ENCODE measurements at places on chromosomes 7 and 10.

- DNase-seq: no peak
Observed at GRCh38 chr10:95509251-95509650, 51.9 kb downstream of the SORBS1 start.

DNA sequence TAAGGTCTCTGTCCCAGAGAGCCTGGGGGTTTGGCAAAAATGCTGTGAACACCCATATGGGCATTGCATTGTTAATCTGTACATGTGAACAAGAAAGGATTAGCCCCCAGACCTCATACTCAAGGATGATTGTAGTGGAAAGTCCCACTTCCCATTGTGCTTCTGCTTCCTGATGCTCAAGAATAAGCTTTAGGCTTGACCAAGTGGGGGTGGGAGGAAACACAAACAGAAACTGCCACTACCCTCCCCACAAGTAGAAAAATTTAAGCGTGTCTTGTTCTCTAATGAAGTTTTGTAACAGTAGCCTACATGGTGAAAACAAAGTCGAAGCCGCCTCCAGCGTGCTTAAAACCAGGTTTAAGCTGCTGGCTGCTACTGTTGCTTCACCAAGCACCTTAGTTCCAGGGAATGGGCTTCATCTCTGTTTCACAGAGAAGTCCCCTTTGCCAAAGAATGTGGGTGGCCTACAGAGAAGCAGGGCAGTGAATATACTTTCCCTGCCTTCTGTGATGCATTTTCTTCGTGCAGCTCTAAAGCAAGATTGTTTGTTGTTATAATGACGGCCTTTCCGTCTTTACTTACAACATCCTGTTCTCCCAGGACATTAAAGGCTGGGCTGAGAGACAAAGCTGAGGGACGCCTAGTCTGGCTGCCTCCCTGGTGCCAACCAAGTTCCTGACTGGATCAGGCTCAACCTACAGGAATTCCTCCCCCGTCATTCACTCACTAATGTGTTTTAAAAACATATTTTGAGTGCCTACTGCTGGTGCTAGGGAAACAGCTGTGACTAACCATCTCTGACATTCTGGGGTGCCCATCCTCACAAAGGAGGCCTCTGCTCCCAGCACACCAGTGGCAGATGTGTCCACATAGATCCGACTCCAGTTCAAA, 32.1 kb upstream of the CCSER2 start:
- DNase-seq: no peak

- DNase-seq: peak; percentile 87
Observed at GRCh38 chr10:72088889-72089575, 681 bp upstream of the SPOCK2 start.

- no peak for DNase-seq
Observed at GRCh38 chr7:32489788-32490126, 423 bp downstream of the LSM5 start.

GRCh38 chr7:135678612-135679575, 16.6 kb downstream of the STMP1 start:
- DNase-seq: no peak

- peak; percentile 95 for DNase-seq
Observed at GRCh38 chr10:50417886-50418830, 166.8 kb upstream of the ASAH2 start.

DNA sequence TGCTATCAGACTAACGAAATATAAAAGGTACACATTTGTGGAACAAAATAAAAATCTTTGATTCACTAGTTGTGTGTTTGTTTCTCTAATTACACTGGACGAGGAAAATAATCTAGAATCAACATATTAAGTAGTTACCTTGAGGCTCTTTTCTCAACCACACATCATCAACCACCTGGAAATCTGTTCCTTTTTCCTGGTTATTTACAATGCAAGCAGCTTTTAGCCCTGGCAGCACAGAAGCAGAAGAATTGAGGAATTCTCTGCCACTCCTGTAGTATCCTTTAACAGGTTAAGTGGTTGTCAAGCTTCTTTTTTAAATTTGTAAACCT, 23.7 kb downstream of the NUP42 start:
- DNase-seq: no peak

- DNase-seq: peak; percentile 93
Observed at GRCh38 chr7:128830231-128831177, at the start of gene FLNC. FLNC (plus strand) TSS chr7:128830406; CDS start chr7:128830638, 232 bp downstream.

- no peak for DNase-seq
Observed at GRCh38 chr10:121092720-121093095, 241.5 kb downstream of the WDR11 start.

GRCh38 chr7:128407751-128408708, 1.8 kb downstream of the IMPDH1 start:
- DNase-seq: no peak

DNA sequence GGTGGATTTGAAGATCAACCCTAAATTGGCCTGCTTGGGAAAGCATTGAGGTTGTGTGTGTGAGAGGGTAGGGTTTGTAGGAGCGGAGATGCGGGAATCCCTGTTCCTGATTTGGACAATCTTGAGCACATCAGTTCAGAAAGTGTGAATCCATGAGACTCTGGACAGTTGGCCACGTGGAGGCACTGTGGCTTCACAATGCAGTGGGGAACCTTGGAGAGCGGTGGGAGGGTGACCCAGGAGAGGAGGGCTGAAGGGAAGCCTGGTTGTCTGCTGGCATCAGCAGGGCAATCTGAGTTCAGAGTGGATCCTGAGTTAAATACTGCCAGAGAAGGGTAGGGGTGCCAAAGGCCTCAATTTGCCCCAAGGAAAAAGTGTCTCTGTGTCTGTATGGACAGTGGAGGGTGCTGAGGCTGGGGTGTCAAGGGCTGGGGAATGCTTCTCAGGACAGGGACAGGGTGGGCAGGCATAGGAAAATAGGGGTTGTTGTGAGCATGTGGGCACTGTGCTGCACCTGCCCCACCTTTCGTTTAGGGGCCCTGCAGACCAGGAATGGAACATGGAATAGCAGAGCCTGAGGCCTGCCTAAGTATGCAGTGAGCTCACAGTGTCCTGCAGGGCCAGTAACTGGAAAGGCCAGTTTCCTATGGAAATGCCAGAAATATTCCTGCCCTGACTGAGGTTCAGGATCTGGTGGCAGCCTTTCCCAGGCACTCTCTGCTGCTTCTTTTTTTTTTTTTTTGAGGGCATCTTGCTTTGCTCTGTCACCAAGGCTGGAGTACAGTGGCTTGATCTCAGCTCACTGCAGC, 162.9 kb upstream of the PRSS58 start:
- DNase-seq: no peak

DNA sequence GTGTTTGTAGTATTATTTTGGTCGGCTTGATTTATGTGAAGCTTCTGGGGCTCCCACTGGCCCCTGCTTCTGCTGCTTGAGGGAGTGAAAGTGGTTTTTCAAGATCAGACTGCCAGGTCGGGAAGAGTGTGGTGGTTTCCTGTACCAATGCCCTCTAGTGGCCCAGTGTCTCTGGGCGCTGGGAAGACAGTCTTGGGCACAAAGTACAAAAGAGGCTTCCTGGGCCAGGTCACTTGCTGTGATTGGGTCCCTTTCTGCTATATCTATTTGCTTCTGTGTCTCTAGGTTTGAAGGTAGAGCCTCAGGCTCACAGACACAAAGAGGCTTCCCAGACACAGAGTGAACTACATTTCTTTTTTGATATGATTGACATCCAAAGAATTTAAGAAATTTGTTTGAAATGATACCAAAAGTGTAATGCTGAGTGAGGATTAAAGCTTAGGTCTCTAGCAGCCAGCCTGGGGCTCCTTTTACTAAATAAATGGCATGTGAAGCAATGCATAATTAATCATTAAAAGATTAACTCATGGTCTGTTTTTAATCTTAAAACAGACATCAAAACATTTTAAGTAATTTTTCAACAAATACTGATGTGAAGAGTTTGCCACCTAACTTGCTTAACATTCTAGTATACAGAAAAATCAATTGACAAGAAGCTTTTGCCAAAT, 36.3 kb downstream of the ABCB1 start:
- no peak for DNase-seq

DNA sequence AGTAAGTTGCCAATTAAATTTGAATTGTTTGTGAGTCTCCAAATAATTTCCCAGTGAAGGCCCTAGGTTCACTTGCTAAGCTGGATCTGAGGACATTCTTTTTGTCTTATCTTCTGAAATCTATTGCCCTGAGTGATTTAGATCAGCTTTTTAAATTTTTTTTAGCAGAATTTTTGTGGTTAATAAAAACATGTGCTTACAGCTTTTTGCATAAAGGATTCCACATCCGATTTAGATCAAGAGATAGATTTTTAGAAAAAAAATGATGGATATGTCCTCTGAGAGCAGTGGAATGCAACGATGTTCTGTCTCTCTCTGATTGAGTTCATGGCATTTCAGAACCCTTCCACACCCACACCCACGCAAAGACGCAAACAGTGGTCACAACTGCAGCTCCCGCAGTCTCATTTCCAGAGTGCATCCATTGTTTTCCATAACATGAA, 358.8 kb downstream of the SUGCT start:
- no peak for DNase-seq

DNA sequence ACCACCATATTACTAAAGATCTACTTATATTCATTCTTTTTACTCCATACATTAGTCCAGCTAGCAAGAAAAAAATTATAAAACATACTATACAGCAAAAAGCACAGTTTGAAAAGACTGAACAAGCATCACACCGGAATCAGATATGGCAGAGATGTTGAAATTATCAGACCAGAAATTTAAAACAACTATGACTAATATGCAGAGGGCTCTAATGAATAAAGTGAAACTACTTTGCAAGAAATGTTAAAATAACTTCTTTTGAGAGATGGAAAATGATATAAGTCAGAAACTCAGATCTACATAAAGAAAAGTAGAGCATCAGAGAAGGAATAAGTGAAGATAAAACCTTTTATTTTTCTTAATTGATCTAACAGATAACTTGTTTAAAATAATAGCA, 50.9 kb downstream of the SGCE start:
- DNase-seq: no peak

- no peak for DNase-seq
Observed at GRCh38 chr7:129315960-129316359, 91.1 kb downstream of the AHCYL2 start.

GRCh38 chr10:65570143-65571010, 1355.5 kb upstream of the LRRTM3 start:
- no peak for DNase-seq

GRCh38 chr10:650441-650851, 39.0 kb downstream of the DIP2C start:
- DNase-seq: no peak

GRCh38 chr10:67772894-67773511, 65.0 kb downstream of the DNAJC12 start:
- no peak for DNase-seq

DNA sequence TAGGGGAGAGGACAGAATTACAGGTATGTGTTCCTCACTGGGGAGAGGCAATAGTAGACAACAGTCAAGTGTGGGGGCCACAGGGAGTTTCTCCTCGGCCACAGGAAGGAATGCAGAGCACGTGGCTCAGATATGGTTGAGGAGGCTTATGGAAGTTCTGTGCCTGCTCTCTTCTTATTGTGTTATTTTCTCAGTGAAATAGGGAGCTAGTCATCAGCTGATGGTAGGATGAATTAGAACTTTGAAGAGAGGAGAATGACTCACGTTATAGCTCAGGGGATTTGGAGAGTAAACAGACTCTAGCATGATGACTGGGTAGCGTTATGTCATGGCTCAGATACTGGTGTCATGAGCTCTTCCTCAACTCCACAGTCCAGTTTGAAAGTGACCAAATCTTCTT, 308.3 kb upstream of the IGFBP3 start:
- no peak for DNase-seq

GRCh38 chr10:79047875-79048638, 20.7 kb upstream of the ZMIZ1 start:
- peak; percentile 87 for DNase-seq

- no peak for DNase-seq
Observed at GRCh38 chr10:31756101-31756728, 172.4 kb downstream of the ARHGAP12 start.

GRCh38 chr7:81956520-81956919, 186.7 kb upstream of the HGF start:
- DNase-seq: no peak

DNA sequence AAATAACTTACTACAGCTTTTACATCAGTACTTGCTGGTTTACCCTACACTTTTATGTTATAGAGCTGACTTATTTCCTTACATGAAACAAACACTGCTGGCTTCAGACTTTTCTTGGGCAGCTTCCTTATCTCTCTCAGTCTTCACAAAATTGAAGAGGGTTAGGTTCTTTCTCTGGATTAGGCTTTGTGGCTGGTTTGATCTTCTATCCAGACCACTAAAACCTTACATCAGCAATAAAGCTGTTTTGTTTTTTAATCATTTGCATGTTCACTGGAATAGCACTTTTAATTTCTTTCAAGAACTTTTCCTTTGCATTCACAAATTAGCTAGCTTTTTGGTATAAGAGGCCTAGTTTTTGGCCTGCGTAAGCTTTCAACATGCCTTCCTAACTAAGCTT, 218.7 kb downstream of the LRRTM3 start:
- no peak for DNase-seq

- DNase-seq: no peak
Observed at GRCh38 chr7:20244334-20245120, 27.3 kb upstream of the MACC1 start.

DNA sequence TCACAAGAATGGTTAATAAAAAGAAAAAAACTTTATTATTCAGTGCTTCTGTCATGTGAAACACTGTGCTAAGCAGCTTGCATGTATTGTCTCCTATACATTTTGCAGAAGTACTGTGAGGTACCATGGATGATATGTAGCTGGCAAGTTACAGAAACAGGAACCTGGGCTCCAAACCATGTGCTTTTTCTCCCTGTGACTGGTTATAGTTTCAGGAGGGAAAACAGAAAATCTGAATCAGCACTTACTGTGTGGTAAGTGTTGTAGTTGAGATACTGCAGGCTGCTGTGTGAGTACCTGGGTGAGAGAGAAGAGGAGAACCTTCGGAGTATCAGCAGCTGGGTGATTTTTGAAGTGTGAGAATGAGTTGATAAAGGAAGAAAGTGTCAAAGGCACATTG, 285.0 kb downstream of the SUGCT start:
- no peak for DNase-seq

- DNase-seq: no peak
Observed at GRCh38 chr7:101418694-101419093, 56.0 kb downstream of the COL26A1 start.

DNA sequence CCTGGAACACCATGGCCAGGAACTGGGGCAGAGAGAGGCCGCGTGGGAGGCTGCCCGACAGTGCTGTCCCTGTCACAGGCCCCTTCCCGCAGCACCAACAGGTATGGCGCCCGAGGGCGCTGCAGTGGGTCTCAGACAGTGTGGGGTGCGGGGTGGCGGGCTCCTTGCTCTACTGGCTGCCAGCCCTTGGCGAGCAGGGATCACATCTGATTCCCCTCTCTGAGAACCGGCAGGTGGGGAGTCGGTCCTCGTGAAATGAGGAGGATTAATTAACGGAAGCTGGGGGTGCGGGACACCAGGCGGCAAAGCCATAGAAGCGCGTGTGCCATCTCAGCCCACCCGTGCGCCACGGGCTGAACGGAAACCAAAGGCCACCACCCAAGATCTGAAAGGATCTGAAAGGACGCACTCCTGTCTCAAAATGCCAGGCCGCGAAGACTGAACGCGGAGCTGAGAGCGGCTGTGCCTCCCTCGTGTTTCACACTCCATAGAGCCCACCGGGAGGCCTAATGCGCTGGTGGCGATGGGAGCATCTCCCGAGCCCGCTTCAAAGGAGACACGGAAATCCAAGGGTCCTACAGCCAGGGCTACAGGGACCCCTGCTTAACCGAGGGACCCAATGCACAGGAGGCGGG, 6.8 kb downstream of the INTS1 start:
- no peak for DNase-seq

- DNase-seq: no peak
Observed at GRCh38 chr7:66330961-66331360, 125.8 kb downstream of the TPST1 start.
